ENCODE measurements at places on chromosomes 5 and 9. TPM values are rescaled to one million over a fixed set of nuclear protein-coding genes. Genes with fewer than 3 reads are reported as not detected.

RNF208 gene
- total RNA-seq, result not detected

GRM6 gene
- not detected for total RNA-seq

GFPT2 gene
- 124 TPM for total RNA-seq

CLIC3 gene
- total RNA-seq, result 3.9 TPM

SLC1A3 gene
- total RNA-seq, result 5.8 TPM

UNC5A gene
- total RNA-seq, result 0.06 TPM

PAXX gene
- total RNA-seq, result 60.5 TPM

ZNF883 gene
- 6.5 TPM for total RNA-seq

TCF7 gene
- 4.1 TPM for total RNA-seq

AFAP1L1 gene
- total RNA-seq, result 11.7 TPM

KCNN2 gene
- total RNA-seq, result 0.51 TPM

UBE2QL1 gene
- 0.40 TPM for total RNA-seq

MAP1B gene
- total RNA-seq, result 44.0 TPM

ACOT12 gene
- total RNA-seq, result not detected

CENPH gene
- total RNA-seq, result 65.7 TPM

SPATA31D4 gene
- not detected for total RNA-seq

ORM1 gene
- total RNA-seq, result not detected

CEP120 gene
- total RNA-seq, result 15.2 TPM

ZNF484 gene
- total RNA-seq, result 10.0 TPM

STPG3 gene
- not detected for total RNA-seq

CARD9 gene
- 0.36 TPM for total RNA-seq

PHF24 gene
- total RNA-seq, result not detected

CYLC2 gene
- total RNA-seq, result not detected

RMRP gene
- 3,813 TPM for total RNA-seq

DNA sequence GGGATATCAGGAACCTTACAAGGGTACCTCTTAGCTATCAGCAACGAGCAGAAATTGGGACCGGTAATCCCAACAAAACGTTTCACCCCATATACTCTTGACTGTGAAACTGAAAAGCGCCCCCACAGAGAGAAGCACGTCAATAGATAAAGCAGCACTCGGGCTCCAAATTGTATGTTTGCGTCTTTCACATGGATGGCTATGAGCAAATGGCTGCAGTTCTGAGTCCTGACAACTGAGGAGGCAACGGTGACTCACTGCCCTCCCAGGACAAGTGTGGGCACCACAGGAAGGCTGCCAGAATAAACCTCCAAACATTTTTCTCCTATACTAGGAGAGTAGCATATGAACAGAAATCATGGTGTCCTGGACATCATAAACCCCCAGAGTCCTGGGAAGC is 36.6 kb downstream of the SEMA4D start:
- peak; percentile 91 for DNase-seq

- DNase-seq, result no peak
These were observed 138.1 kb upstream of the DMRT1 start for GRCh38 chr9:703392-703791.

DNA sequence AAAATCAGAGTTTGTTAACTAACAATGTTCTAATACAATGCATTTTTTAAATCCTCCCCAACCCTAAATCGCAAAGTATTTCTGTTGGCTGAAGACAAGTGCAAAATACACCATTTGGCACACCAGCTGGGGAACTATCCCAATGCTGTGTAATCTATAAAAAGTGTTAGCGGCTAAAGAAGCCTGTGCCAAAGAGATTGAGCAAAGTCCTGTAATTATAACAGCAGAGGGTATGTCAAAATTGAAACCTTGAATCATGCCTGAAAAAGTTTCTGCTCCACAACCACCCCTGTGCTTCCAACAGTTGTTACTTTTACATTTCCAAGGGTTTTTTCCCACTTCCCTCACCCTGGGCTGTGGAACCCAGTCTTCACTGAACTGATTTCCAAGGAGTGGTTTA is 83.1 kb upstream of the PLPP6 start:
- no peak for DNase-seq

GRCh38 chr5:154145268-154145667 is 45.3 kb upstream of the GALNT10 start:
- no peak for DNase-seq

DNA sequence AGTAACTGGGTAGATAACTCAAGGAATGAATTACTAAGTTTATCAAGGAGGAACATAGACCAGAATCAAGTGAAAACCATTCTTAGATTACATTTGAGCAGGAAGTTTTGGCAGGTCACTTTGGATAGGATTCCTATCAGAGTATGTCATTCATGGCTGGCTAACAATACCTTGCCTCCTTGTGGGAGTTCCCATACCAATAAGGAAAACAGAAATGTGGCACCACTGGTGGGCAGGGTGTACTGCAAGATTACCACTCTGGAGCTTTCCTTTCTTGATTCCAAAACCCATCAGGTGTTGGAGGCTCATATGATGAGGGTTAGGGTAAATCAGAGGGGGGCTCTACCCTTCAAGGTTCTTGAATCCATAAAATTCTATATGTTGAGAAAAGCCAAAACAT is 18.6 kb upstream of the SPATA31D1 start:
- no peak for DNase-seq

DNA sequence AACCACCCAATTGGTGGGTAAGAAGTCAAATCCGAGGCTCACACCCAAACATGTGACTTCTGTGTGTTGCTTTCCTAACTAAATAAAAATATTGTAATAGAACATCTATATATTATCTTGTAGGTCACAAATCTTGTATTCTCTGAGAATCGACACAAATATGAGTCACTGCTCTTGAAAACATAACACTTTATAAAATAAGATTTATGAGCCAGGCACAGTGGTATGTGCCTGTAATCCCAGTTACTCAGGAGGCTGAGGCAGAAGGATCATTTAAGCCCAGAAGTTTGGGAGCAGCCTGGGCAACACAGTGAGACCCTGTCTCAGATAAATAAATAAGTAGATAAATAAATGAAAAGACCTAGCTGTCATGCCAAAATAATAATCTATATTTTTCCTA is 624.1 kb downstream of the ANXA1 start:
- no peak for DNase-seq

GRCh38 chr5:111580956-111581355 is 68.6 kb upstream of the STARD4 start:
- DNase-seq, result no peak

- peak; percentile 72 for DNase-seq
These were observed 37.3 kb upstream of the EGFL7 start for GRCh38 chr9:136625101-136626065.

- no peak for DNase-seq
These were observed 75.0 kb upstream of the ICE1 start for GRCh38 chr5:5347442-5347841.

GRCh38 chr9:133927041-133927440 is 65.1 kb downstream of the VAV2 start:
- DNase-seq, result no peak

- DNase-seq, result peak; percentile 62
These were observed 108.2 kb downstream of the UBE2R2 start for GRCh38 chr9:33924978-33925797.

- DNase-seq, result no peak
These were observed 52.4 kb downstream of the MEF2C start for GRCh38 chr5:88830567-88830966.

GRCh38 chr5:51091816-51092215 is 291.4 kb upstream of the ISL1 start:
- DNase-seq, result no peak

- DNase-seq, result peak; percentile 21
These were observed 449.0 kb downstream of the CCDC171 start for GRCh38 chr9:16001856-16002255.

GRCh38 chr5:20286512-20286911 is 298.5 kb upstream of the CDH18 start:
- peak; percentile 34 for DNase-seq

GRCh38 chr5:3364941-3365340 is 230.7 kb upstream of the IRX1 start:
- no peak for DNase-seq

DNA sequence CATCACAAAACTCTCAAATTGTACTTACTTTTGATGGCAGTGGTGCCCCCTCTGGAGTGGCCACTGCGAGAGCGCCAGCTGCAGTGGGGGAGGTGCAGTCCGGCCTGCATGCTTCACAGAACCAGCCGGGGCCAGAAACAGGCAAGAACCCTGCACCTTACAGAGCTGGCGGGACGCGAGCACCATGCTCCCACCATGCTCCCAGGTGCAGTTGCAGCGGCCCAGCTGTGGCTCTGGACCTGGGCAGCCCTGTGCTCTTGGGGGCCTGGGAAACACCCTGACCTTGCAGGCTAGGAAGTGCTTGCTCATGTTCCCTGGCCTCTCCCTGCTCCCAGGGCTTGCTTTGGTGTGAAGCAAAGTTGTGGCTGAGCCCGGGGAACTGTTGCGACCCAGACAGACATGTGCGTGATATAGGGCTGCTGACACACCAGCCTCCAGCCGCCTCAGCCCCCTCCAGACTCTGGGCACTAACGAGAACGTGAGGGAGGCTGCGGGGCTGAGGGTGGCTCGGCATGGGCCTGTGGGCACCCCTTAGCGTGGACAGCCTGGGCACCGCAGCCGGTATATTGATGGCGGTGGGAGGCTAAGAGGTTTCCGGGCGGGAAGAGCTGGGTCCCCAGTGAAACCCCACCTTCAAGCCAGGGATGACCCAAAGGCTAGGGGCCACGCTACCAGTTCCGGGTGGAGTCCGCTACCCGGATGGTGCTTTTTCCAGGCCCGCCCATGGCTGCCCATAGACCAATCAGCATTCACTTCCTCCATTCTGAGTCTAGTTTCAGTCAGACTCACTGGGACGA is 1809.9 kb upstream of the ACO1 start:
- peak; percentile 54 for DNase-seq

- DNase-seq, result no peak
These were observed 9.5 kb upstream of the GGTA1 start for GRCh38 chr9:121509180-121509579.

DNA sequence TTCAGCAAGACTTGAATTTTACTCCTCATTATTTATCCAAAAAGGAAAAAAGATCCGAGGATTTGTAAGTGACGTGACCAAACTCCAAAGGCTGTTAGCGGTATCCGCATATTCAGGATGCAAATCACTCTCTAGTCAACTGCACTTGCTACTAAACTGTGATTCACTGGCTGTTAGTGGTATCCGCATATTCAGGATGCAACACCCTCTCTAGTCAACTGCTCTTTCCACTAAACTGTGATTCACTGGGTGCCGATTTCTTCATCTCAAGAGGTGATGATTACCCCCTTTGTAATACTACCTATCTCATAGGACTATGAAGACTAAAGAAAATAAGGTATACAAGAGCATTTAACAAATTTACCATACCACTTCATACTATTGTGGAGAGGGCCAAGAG is 5.7 kb downstream of the MAPKAP1 start:
- peak; percentile 81 for DNase-seq

- peak; percentile 89 for DNase-seq
These were observed 57.8 kb upstream of the HSPA9 start for GRCh38 chr5:138632900-138633489.

- peak; percentile 61 for DNase-seq
These were observed 53.0 kb downstream of the CXXC5 start for GRCh38 chr5:139701056-139701741.

DNA sequence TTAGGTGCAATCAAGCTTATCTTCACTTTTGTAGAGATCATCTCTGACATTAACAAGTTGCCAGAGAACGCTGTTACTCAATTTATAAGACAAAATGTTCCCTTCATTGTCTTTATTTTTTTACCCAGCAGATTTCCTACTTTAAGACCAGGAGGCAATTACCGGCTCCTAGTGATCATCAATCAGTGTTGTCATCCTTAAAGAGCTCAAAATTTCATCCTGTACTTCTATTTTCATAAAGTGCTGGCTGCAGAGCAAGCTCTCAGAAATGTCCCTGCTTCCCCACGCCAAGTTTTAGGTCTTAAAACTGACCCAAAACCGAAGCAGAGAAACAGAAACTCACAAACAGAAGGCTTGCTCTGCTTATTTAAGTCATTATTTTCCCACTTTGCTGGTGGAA is 82.9 kb downstream of the PJA2 start:
- no peak for DNase-seq

GRCh38 chr5:166772770-166773169 is 1518.7 kb upstream of the WWC1 start:
- DNase-seq, result peak; percentile 22

DNA sequence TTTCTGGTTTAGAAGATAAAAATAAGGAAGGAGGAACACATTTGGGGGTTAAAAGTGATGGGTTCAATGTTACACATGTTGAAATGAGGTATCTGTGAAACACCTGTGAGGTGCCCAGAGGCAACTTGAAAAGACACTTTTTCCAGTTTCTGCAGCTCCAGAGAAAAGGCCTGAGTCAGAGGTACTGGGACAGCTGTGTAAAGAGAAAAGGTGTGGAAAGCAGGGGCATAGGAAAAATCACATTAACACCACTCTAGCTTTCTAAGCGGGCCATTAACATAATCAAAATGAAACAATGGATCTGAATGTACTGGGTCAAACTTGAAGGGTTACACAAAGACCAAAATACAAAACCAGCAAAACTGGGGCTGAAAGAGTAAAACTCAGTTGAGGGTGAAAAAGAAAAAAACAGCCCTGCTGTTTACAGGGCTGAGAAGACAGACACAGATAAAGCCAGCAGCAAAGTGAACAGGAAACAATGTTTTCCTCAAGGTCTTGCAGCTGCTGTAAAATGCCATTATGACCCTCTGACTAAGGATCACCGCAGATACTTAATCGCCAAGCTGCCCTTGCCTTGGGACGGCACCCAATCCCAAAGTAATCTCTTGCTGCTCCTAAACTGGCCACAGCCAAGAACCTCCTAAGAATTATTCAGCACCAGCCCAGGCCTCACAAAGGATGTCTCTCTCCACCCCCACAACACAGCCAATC is 104.7 kb downstream of the DROSHA start:
- DNase-seq, result no peak

- peak; percentile 80 for DNase-seq
These were observed 85.2 kb downstream of the ARSB start for GRCh38 chr5:78899922-78900362.

GRCh38 chr5:147504011-147504410 is 5.9 kb downstream of the DPYSL3 start:
- DNase-seq, result peak; percentile 18

DNA sequence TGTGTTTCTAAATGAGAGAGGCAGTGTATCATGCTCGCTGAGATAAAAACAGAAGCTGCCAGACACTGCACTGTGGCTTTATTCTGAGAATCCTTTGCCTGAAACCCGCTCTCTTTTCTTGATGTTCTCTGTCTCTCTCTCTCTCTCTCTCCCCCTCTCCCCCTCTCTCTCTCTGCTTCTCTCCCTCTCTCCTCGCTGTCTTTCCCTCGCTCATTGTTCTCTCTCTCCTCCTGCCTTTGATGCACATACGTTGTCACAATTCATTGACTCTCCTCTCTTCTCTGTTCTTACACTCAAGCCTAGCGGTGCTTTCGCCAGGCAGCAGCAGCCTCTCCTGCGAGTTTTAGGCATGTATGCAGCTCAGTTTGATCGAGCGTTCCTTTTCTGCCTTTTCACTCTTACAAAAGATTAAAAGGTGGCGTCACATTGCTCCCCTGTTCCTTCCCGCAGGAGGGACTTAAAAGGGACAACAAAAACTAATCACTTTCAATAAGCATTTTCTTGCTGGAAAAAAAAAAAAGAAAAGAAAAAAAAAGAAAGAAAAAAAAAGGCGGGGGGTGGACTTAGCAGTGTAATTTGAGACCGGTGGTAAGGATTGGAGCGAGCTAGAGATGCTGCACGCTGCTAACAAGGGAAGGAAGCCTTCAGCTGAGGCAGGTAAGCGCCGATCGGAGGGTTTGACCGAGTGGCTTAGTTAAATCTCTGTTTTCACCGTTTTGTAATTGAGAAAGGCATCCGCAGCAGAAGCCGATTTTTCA is 717.9 kb upstream of the WWC1 start:
- DNase-seq, result peak; percentile 69
